ENCODE measurements at places on chromosomes 16 and 17.
A peak's percentile ranks its signal among the peaks of the same experiment; 100 is the strongest.

DNA sequence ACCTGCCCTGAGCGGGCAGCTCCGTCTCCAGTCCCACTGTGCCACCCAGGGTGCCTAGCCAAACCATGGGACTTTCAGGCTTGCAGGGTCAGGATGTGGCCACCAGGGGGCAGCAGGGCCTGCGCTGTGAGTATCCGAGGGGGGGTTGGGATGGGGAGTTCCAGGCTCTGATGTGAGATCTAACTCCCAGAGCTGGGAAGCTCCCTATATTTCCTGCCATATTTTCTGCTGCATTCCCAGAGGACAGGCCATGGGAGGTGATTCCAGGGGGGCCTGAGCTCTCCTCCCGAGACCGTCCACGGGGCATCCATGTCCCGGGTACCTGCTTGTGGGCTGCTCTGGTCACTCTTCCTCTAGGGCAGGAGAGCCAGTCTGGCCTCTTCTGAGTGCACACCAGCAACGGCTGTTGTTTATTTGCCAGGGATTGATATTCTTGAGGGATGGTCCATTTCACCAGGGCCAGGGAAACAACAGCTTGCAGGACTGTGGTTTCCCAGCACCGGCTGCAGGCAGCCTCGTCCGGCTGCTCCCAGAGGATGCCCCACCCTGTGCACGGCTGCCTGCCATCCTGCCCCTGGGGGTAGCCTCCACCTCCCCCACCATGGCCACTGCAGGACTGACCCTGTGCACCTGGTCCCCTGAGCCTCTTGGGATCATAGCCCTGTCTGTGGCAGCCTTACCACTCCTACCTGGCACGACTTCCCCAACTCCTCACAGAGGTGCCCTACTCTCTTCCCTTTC is 1.2 kb downstream of the GPR142 start:
- DNase-seq = peak; percentile 58

DNA sequence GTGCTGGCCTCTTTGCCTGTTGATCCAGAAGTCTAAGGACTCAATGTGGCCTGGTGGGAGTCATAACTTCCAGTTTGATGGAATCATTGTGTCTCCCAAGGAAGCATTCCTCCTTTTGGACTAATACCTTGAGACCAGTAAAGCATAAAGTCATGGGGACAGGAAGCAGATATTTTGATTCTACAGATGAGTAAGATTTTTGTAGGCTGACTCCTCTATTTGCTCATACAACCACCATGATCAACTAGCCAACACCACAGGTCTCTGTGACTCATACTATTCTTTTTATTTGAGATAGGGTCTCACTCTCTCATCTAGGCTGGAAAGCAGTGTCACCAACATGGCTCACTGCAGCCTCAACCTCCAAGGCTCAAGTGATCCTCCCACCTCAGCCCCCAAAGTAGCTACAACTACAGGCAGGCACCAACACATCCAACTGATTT is 6.2 kb downstream of the MT2A start:
- no peak for DNase-seq

DNA sequence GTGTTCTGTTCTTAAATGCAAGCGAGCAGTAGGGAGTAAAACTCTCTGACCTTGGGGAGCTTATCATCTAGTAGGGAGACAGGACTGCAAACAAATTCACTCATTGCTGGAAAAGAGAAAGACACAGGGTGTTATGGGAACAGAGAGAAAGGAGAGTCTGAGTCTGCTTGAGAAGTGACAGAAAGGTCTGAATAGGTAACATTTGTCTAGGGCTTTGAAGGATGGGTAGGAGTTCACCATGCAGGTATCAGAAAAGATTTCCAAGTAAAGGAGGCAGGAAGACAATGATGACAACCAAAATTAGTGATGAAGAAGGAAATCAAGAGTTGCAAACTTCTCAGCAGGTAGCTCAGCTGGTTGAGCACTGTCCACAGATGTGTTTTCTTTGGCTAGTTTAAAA is 93.6 kb upstream of the GPR139 start:
- no peak for DNase-seq

DNA sequence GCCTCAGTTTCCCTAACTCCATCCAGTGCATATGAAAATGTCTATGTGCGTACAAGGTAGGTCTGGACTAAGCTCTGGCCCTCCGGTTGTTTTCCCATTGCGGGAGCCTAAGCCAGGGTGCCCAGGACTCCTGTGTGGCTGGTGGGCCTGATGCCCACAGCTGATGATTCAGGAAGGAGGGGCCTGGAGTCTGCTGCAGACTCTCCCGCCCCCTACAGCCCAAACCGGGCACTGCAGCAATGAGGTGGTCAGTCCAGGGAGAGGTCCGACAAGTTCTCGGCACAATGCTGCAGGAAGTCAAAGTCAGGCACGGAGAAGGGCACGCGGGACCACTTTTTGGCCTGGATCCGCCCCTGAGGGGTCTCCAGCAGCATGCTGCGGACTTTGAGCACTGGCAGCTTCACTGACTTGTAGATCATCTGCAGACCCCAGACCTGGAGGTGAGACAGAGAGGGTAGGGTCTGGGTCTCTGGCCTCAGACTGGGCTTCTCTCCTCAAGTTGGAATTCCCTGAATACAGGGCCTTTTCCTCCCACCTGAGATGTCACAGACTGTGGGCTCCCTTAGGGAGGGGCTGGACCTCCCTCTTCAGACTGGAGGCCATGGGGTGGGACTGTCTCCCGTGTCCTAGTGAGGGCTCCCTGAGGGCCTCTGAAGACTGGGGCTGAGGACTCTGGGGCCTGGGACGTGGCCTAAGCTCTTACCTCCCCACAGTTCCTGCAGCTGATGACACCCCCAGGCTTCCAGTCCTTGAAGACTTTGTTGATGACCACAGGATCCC is 3.4 kb upstream of the ZNF385C start:
- no peak for DNase-seq

DNA sequence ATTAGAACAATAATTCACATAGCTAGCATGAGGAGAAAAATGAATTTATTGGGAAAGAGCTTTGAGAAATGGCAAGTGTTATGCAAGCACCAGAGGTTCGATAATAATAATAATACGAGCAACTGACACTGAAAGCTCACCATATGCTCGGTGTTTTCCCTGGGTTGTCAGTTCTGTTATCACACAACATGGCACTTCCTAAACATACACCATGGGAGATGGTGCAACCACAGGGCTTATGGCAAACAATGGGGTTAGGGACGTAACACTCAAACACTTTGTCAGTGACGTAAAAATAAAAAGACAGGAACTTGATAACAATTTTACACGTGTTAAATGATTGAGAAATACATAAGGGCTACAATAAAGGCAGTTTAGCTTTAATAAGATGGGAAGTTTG is 23.7 kb downstream of the OR1D5 start:
- no peak for DNase-seq

- no peak for DNase-seq
Observed at GRCh38 chr16:17275076-17276009, 195.4 kb downstream of the XYLT1 start.

- no peak for DNase-seq
Observed at GRCh38 chr17:75065562-75066151, 18.6 kb downstream of the KCTD2 start.

GRCh38 chr16:27859020-27859419 is 204.5 kb downstream of the GSG1L start:
- DNase-seq = no peak

- no peak for DNase-seq
Observed at GRCh38 chr16:8729779-8730334, 55.4 kb downstream of the ABAT start.

DNA sequence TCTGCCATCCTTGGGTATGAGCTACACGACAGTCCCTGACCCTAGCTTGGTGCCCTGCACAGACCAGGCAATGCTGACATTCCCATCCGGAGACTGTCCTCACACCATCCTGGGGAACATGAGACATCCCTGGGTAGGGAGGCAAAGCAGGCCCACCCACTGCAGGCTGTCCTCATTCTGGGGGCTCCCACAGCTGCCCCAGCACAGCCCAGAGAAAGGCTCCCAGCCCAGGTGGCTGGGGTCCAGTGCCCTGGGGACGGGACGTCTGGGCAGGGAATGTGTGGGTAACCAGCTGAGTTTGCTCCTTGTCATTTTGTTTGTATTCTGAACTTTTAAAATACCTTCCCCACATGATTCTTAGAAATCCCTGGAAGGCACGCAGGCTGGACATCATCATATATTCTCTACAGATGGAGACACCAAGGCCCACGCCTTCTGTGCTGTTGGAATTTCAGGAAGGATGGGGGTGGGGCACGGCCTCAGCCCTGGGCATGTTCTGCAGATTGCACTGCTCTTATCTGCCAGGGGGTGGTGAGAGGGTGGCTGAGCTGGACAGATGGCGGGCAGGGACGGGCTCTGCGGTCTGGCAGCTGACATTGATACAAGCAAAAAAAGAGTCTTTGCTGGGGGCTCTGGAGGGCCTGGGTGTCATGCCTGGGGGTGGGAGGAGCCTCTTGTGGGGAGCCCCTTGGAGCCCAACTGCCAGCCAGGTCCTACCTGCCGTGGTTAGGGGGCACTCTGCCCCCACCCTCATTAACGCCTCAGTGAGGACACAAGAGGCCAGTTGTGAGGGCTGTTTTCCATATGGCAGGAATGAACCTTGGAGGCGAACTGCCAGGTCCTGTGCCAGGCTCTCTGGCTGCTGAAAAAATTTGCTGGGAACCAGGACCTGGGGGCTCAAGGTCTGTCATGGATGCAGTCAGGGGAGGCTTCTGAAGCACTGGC is 28.4 kb downstream of the LRRC75A start:
- DNase-seq = no peak

- no peak for DNase-seq
Observed at GRCh38 chr16:30346286-30346685, 8.8 kb downstream of the CD2BP2 start.

GRCh38 chr17:66548158-66548557 is 245.7 kb downstream of the PRKCA start:
- DNase-seq = peak; percentile 9

DNA sequence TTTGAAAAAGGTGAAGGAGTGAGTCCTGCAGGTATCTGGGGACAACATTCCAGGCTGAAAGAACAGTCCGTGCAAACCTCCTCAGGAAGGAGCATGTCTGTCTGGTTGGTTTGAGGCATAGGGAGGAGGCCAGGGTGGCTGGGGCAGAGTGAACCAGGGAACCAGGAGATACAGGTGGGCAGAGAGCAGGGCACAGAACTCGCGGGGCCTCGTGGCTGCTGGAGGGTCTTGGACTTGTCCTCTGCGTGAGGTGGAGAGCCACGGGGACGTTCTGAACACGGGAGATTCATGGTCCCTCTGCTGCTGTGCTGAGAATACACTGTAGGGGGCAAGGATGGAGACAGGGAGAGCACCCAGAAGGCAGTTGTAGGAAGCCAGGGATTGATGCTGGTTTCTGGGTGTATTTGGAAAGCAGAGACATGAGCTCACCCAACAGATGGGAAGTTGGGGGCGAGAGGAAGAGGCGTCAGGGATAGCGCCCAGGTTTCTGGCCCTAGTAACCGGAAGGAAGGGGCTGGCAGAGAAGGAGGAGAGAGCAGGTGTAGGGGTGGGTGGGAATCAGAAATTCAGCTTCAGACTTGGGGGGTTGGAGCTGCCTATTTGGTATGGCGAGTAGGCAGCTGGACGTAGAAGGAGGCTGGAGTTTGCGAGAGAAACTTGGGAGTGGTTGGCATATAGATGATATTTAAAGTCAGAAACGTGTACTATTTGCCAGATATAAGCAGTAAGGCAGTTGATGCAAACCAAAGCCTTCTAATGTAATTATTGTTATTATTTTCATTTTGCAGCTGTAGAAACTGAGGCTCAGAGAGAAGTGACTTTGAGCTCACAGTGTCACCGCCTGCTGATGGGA is at the start of gene CCL17:
TSS of gene CCL17 (plus strand) at position 803 of the 853 bp plus-strand sequence. CDS start 9,166 bp downstream, outside the sequence.
- DNase-seq = no peak

DNA sequence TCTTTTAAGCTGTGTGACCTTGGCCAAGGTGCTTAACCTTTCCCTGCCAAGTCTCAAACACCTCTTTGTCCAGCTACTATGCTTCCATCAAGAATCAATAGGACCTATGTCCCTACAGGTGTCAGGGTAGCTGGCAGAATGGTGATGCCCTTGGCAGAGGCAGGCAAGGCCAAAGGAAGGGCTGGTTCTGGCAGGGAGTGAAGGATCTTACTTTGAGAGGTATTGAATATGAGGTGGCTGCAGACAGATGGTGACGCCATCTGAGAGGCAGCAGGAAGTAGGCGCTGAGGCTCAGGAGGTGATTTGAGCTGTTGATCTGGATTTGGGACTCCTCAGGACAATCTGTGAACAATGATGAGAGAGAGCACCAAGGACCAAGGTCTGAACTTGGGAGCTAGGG is 12.5 kb downstream of the ABCC3 start:
- no peak for DNase-seq

GRCh38 chr17:64172510-64172909 is 42.6 kb upstream of the ERN1 start:
- DNase-seq = no peak

DNA sequence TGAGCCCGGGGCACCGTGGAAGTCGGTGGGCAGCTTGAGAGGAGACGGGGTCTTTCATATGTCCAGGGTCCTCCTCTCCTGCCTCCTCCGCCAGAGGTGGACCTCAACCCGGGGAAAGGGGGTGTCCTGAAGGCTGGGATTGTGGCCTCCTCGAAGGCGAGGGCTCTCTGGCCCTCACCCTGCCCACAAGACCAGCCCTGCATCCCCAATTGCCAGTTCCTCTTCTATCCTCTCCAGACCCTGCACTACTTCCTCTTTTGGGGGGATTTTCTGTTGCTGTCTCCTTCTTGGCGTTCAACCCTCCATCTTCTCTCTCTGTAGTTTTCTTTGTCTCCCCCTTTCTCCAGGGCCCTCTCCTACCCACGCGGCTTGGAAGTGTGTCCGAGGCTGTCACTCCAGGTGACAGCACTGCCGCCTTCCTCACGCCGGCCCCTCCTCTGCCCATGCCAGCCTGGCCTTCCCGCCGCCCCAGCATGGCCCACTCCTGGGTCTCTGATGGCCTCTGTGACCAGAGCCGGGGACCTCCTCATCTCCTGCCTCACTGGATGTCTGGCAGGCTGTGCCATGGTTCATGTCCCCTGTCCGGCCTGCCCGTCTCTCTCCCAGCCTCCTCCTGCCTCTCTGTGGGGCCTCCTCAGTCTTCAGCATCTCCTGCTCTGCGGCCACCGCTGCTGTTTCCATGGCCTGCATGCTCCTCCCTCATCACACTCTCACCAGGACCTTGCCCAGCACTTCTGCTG is 2.4 kb upstream of the ITGAX start:
- DNase-seq = no peak

- DNase-seq = no peak
Observed at GRCh38 chr16:85234310-85235204, 122.3 kb upstream of the CIBAR2 start.

DNA sequence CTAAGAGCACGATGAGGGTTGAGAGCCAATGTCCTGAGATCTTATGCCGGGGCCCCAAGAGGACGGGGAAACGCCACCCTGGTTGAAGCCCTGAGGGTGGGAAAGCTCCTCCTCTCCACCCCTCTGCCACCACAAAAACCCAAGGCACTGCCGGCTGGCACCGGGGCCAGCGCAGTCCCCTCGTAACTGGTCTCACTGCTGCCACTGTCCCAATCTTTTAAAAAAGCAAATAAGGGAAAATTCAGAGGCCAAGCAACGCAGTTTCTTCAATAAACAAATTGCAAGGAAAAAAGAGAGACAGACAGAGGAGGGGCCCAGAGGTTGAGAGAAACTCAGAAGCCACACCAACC is 6.7 kb downstream of the GRIN2C start:
- no peak for DNase-seq

- no peak for DNase-seq
Observed at GRCh38 chr17:31388770-31389656, 2.5 kb upstream of the RAB11FIP4 start.

Data from stimulated activated CD4-positive, alpha-beta T cell treated with anti-CD3 and anti-CD28 coated beads, Interleukin-2, amount 100 ng/mL, for 4 hours (primary cell).